CD4-positive, alpha-beta T cell treated with Interleukin-17A for 1 hour (primary cell): ENCODE measurements at places on chromosomes 12 and 14.

DNA sequence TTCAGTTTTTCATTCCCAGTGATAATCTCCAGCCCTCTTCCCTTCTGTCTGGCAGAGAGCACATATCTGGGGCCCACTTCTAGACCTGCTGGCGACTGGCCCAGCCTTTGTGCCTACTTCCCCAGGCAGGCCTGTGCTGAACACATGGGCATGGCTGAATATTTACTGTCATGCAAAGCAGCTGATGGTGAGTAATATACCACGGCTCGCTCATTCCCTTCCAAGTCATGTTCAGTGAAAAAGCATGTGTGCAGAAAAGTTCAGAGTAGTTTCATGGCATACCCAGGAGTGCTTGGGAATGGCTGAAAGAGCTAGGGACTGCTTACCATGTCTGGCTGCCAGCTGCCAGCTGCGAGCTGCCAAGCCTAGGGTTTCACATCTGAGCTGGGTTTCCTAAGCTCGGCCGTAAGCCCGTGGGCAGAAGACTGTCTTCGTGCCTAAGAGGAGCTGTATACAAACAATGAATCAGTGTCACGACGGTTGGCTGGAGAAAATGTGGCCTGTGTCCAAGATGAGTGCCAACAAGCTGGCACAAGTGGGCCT, 179.9 kb upstream of the PELI2 start:
- DNase-seq = no peak

GRCh38 chr12:20475542-20475941, 107.2 kb downstream of the PDE3A start:
- no peak for DNase-seq

DNA sequence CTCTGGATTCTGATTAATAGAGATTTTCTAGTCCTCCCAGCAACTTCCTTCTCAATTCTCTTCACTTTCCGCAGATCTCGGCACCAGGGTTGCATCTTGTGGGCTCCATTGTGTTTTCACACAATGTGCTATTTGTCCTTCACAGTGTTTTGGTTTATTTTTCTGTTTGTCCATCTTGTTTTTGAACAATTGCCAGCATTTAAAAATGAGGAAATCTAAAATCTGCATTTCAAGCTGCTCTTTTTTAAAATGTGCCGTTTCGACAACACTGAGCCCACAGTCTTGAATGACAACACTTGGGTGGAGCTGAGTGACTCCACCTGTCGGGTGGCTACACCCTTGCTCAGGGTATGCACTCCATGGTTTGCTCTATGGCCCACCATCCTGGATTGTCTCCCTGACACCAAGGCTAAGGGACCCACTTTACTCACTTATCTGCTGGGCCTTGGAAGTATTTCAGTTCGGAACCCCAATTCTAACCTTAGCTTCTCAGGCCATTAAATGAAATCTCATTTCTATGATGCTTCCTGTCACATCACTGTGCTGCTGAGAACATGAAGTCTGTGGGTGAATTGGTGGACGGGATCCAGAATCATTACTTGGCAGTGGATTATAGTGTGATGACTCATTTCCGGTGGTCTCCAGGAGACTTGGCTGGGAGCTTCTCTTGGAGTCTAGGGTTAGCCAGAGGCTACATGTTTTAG, 3.4 kb upstream of the MYRFL start:
- no peak for DNase-seq

DNA sequence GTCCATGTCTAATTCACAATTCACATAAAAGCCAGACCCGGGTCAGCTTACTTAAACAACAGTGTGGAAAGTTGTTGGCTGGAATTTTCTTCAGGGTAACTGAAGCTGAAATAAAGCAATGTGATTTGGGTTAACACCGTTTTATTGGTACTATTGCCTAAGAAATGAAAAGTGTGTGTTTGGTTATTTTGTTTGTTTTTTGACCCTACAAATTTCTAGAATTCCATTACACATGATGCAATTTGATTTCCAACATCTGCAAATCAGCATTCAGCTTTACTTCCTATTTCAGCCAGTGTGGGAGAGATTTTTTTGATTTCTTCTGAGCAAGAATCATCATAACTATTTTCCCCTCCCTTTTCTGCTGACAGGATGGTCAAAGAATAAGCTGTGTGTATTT, 45.7 kb upstream of the CLMN start:
- DNase-seq = no peak

DNA sequence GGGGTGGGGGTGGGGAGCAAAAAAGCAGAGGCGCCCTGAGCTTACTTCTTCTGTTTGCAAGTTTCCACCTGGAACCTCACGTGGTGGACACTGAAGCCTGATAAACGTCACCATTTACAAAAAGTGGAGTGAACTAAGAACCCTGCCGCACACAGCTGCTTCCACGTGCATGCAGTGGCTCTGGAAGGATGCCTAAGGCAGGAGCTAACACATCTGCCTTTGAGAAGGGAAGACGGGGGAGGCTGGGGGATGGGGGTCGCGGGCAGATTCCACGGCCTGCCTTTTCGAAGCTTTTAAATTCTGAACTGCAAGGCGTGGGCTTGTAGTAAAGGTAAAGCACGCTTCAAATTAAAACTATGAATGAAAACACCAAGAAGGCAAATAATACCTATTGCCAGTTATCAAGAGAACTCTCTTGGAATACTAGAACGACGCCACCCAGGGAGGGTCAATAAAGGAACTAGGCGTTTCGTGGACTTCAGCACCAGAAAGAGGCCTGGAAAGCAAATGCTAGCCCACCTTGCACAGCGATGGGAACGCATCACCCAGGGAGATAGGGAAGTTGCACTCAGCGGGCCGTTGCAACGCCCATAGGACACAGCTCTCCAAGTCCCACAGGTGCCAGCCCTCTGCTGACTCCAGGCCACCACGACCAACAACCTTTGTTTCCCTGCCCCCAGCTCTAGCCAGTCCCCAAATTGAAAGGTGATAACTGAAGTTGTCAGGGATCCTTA, 61.8 kb downstream of the TESC start:
- no peak for DNase-seq

- no peak for DNase-seq
Observed at GRCh38 chr12:60693019-60693626, 1097.3 kb downstream of the SLC16A7 start.

DNA sequence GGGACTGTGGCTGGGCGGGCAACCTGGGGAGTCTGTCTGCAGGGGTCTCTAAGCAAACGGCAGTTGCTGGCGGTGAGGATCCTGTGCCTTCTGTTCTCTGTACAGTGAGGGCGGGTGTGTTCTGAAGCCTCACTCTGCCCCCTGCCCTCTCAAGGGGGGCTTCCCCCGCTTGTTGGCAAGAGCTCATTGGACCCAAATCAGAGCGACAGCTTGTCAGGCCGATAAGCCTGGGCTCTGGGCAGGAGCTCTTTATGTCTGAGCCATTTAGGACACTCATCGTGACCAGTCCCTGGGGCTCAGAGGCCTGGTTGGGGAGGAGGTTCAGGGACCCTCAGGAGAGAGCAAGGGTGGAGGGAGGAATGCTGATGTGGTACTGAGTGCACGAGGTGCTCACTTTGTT, 136.0 kb downstream of the TSPAN9 start:
- no peak for DNase-seq

DNA sequence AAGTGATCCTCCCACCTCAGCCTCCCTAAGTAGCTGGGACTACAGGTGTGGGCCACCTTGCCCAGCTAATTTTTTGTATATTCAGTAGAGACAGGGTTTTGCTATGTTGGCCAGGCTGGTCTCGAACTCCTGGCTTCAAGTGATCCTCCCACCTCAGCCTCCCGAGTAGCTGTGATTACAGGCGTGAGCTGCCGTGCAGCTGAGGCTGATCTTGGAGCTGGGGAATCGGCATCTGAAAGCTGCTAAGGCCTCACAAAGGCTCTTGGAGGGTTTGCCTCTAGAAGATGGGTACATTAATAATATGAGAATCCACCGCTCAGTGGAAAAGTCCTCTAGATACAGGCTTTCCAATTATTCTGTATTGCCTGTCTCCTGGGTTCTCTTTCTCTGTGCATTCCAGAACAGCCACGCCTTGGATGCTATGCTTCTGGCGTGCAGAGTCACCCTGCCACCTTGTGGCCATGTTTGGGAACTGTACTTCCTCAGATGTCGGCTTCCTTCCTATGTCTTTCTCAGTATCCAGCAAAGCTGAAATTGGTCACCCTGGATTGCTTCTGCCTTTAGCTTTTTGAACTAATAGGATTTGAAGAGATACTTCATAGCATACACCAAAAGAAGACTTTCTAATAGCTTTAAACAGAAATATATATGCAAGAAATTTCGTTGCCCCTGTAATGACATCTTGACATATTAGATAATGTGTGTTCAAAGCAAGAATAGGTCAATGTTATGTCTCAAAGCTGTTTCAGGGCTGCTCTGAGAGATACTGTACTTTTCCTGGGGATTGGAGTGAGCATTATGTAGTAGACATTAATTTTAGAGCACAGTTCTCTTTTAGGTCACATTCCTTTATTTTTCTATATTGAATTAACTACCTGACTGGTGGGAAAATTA, 75.4 kb downstream of the SNAPC1 start:
- DNase-seq = peak; percentile 79

- no peak for DNase-seq
Observed at GRCh38 chr12:57764662-57765002, 2.2 kb downstream of the CYP27B1 start.
